Activated T-helper 1 cell treated with anti-CD3 and anti-CD28 coated beads, Interleukin-2, amount 50 U/mL, for 16 hours (primary cell): ENCODE measurements at places on chromosomes 1 and 21.

- DNase-seq: no peak
Measured at GRCh38 chr1:17719874-17720273, 35.3 kb upstream of the ACTL8 start.

GRCh38 chr1:2203671-2204414 is 9.3 kb upstream of the FAAP20 start:
- DNase-seq: no peak

GRCh38 chr1:46522184-46522968 is 29.1 kb downstream of the KNCN start:
- no peak for DNase-seq

GRCh38 chr1:36304970-36305914 is 926 bp upstream of the SH3D21 start:
- DNase-seq: no peak

DNA sequence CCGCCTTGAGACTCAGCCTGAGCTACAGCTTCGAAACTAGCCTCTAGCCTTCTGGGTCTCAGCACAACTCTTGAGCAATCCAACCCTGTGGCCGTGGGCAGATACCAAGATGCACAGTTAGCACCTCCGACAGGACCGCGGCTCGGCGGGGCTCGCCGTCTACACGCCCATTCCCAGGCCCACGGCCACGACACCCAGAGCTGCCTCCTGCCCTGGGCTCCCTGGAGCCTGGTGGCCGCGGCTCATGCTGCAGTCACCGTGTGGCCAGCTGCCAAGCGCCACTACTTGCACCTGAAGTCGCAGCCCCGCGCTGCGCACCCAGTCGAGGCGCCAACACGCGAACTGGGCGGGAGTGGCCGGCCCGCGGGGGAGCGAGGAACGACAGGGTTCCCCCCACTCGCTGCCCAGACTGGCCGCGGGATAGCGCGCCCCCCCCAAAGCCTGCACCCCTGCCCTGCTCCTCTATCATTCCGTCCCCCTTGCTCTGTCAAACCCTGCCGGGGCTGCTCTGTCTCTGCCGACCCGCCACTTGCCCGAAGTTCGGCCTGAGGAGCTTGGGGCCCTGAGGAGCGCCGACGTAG is 729 bp upstream of the CDCA8 start:
- no peak for DNase-seq

GRCh38 chr1:151620286-151620685 is 8.4 kb downstream of the SNX27 start:
- no peak for DNase-seq
